ENCODE measurements at places on chromosomes 16 and 17.

- DNase-seq = no peak
Measured at GRCh38 chr17:27153005-27153404, 140.9 kb upstream of the WSB1 start.

DNA sequence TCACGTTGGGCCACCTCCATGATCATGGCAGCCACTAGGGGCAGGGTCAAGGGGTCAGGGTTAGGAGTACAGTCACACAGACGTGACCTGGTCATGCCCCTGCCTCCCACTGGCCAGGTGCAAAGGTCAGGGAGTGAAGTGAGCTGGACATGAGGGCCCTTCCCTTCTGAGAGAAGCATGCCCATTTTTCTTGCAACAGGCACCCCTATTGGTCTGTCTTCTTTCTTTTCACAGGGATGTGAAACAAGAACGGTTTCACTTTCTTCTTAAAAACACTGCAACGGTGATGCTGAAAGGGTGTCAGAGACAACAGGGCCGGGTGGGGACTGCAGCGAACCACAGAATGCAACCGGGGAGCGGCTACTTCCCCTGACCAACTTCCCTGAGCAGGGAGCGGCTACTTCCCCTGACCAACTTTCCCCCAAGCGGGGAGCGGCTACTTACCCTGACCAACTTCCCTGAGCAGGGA is 52.1 kb upstream of the DOC2B start:
- no peak for DNase-seq

- no peak for DNase-seq
Measured at GRCh38 chr16:89035669-89036570, 57.7 kb upstream of the ACSF3 start.

GRCh38 chr17:45300060-45300751 is 16.6 kb downstream of the MAP3K14 start:
- no peak for DNase-seq

DNA sequence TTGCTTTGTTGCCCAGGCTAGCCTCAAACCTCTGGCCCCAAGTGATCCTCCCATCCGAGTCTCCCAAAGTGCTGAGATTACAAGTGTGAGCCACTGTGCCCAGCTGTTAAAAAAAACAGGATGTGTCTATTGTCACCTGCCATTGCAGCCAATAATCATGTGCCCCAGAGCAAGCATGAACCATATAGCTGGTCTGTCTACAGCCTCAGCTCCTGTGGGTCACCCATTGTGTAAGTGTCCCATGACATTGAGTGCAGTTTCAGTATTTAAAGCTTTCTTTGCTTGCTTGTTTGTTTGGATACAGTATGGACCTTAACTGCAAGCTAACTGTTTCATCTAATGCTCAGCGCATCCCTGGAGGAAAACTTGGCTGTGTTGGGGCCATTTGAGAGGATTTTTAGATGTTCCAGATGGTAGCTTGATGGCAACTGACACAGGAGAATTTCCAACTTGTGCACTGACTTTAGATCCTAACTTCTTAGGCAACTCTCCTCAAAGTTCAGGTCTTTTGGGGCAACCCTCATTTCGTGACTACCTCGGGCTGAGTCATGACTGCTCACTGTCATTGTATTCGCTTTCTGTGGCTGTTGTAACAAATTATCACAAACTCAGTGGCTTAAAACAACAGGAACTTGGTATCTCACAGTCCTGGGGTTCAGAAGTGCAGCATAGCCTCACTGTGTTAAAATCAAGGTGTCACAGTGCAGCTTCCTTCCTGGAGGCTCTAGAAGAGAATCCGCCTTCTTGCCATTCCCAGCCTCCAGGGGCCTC is 30.3 kb upstream of the ADORA2B start:
- DNase-seq = no peak

GRCh38 chr16:82605076-82605475 is 21.7 kb upstream of the CDH13 start:
- no peak for DNase-seq

DNA sequence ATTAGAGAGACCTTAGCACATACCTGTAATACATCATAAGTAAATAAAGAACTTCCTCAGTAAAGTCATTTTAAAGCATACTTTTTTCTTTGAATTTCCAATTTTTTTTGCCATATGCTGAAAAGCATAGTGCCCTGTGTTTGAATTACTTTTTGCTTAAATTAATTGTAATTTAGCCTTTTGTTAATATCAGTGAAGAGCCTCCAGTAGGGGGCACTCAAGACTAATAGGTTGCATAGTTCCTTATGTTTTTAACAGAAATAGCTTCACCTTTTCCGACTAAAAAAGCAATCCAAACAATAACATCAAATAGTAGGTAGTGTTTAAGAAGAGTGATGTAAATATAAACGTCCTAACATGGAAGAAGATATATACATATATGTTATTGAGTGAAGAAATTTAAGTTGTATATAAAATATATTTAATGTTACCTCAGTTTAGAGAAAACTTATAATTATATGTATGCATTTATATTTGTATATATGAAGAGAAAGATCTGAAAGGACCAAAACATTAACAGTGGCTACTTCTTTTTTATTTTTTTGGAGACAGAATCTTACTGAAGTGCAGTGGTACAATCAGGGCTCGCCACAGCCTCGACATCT is 18.6 kb downstream of the RAD51C start:
- DNase-seq = no peak

- no peak for DNase-seq
Measured at GRCh38 chr17:10270258-10270657, 71.9 kb upstream of the GAS7 start.

DNA sequence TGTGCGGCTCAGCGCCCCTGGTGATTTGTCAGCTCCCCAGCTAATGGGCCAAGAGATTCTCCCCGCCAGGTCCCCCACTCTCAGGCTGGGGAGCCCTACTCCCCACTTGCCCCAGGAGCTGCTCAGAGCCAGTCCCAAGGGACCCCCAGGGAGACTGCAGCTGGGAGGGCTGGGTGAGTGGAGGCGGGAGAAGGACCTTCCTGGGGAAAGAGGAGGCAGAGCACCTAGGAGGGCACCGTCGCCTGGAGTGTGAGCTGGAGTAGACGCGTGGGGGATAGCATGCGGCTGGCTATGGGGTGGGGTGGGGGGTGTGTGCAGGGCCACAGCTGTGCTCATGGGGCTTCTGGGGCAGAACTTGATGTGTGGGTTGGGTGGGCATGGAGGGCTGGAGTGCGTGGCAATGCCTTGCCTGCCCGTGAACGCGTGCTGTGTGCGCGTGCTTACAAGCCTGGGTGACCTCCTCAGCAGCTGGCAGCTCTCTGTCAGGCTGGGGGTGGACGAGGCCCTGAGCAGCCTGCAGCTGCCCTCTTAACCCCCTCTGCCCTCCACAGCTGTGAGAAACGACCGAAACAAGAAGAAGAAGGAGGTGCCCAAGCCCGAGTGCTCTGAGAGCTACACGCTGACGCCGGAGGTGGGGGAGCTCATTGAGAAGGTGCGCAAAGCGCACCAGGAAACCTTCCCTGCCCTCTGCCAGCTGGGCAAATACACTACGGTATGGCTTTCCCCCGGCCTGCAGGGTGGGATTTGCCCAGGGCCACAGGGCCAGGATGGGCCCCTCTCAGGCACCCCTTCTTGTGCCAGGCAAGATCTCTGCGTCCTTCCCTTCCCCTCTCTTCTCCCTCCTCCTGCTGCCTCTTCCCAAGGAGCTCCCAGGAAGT is 12.9 kb downstream of the GJD3 start:
- DNase-seq = no peak

DNA sequence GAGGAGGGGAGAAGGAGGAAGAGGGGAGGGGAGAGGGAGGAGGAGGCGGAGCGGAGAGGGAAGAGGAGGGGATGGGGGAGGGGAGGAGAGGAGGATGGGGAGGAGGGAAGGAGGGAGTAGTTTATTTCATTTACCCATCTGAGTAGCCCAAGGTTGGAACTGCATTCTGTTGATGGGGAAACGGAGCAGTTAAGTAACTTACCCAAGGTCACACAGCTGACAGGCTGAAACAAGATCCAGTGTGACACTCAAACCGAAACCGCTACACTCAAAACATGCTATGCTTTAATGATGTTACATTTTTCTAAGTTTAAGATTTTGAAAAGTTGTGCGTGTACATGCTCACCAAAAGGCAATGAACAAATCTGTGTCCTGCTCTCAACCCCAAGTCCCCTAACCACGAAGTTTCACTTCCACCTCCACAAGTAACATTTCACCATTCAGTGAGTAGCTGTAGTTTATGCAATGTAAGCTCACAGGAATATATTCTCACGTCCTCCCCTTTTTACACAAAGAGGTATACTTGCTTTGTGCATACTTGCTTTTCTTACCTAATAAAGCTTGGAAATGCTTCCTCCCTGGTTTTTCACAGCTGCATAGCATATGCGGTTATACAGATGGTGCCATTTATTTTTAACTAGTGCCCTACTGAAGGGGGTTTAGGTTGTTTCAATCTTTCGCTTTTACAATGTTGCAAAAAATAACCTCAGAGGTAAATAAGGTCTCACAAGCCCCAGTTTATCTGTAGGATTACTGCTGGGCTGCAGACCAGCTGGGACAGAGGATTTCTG is 275.3 kb downstream of the PARN start:
- DNase-seq = no peak

DNA sequence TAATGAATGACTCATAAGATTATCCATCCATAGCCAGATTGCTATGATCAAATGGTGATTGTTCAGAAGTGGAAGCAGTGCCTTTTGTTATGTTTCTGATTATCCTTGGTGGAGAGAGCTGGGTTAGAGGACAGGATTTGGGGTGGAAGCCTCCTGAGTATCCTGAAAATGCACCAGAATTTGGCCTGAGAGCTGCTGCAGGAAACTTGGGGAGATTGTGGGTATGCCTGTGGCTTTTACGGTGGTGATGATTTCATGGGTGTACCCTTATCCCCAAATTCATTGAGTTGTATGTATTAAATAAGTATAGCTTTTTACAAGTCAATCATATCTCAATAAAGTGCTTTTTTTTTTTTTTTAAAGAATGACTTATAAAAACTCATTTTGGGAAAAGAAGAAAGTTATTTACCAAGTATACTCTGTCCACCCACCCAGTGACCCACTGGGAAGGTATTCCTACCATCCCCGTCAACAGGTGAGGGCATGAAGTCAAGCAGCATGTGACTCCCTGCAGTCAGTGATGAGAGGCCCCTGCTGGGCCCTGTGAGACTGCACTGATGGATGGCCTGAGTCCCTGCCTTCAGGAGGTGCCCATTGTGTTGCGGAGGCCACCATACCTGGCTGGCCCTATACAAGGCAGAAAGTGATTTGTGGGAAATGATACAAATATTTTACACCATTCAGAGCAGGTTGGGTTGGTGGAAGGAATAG is 28.4 kb downstream of the NKD1 start:
- no peak for DNase-seq

DNA sequence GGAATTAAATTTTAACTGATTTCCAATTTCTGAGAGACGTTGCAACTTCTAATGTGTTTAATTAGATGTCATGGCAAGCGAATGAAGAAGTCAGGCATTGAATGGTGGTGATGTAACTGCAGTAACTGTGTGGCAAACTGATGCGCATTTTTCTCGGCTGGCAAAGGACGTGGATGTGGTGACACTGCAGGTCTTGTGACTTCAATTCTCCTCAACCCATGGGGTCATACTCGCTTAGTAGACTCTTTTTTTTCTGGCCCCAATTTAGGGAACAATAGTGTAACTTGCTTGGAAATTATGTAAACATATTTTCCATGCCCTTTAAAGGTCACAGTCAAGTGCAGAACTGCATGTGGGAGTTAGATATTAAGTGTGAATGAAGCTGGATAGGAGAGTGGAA is 1.9 kb upstream of the FAM20A start:
- DNase-seq = no peak

GRCh38 chr16:84339311-84339710 is 29.0 kb upstream of the ATP2C2 start:
- DNase-seq = no peak

GRCh38 chr17:76137351-76138233 is 3.5 kb downstream of the FOXJ1 start:
- no peak for DNase-seq

- no peak for DNase-seq
Measured at GRCh38 chr16:86858501-86858900, 280.2 kb downstream of the FOXL1 start.

- DNase-seq = no peak
Measured at GRCh38 chr16:49424961-49425360, 51.4 kb downstream of the C16orf78 start.

GRCh38 chr16:27624154-27625049 is 74.5 kb downstream of the KATNIP start:
- no peak for DNase-seq

DNA sequence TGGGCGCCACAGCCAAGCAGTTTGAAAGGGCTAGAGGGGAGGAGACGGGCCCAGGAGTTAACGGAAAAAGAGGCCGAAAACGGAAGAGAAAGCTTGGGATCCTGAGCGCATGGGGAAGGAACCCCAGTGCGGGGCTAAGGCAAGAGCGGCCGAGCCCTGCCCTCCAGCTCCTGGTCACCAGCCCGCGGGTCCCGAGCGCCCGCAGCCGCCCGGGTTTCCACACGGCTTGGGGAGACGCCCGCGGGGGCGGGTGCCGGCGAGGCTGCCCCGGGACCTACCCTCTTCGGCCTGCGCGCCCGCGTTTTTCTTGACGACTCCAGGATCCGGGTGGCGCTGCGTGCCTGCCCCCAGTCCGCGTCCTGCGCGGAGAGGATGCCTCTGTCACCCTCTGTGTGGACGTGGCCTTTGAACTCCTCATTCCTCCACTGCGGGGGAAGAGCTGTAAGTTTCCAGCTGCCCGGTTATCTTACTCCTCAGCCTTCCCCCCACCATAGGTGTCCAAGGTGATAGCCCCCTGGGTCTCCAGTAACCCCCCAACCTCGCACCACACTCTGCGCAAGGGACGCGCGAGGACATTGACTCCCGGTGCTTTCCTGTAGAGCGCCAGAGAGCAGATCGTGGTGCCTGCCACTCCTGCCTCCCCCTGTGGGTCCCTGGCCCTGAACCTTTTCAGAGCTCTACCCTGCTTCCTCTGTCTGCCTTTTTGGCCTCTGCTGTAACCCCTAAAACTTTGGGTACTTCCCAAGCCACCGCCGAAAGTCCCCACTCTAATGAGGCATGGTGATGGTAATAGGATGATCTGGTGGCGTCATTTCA is 1.7 kb upstream of the CDH11 start:
- no peak for DNase-seq

DNA sequence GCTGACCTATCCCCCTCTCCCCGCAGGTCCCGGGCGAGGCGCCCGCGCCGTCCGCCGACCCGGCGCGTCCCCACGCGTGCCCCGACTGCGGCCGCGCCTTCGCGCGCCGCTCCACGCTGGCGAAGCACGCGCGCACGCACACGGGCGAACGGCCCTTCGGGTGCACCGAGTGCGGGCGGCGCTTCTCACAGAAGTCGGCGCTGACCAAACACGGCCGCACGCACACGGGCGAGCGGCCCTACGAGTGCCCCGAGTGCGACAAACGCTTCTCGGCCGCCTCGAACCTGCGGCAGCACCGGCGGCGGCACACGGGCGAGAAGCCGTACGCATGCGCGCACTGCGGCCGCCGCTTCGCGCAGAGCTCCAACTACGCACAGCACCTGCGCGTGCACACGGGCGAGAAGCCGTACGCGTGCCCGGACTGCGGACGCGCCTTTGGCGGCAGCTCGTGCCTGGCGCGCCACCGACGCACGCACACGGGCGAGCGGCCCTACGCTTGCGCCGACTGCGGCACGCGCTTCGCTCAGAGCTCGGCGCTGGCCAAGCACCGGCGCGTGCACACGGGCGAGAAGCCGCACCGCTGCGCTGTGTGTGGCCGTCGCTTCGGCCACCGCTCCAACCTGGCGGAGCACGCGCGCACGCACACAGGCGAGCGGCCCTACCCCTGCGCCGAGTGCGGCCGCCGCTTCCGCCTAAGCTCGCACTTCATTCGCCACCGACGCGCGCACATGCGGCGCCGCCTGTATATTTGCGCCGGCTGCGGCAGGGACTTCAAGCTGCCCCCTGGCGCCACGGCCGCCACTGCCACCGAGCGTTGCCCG is 10.3 kb downstream of the ZNF771 start:
- DNase-seq = peak; percentile 88

GRCh38 chr17:82016061-82016874 is 6.4 kb downstream of the CENPX start:
- DNase-seq = no peak
